ENCODE measurements at places on chromosomes 2 and 18.

GRCh38 chr2:9423922-9424272 is 443 bp downstream of the CPSF3 start:
- DNase-seq: no peak

DNA sequence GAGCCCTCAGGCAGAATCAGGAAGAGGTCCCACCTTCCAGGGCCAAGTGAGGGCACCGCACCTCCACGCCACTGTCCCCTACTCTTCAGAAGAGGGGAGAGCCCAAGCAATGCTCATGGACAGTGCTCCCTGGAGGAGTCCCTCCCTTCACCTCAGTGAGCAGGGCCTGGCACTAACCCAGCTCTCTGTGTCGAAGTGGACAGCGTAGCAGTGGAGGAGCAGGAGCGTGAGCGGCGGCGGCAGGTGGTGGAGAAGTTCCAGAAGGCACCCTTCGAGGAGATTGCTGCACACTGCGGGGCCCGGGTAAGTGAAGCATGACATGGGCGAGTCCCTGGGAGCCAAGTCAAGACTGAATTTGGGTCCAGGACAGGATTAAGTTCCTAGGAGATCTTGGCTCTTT is 16.7 kb downstream of the POMC start:
- DNase-seq: no peak

GRCh38 chr2:98538280-98539041 is 69.9 kb downstream of the COA5 start:
- DNase-seq: no peak

DNA sequence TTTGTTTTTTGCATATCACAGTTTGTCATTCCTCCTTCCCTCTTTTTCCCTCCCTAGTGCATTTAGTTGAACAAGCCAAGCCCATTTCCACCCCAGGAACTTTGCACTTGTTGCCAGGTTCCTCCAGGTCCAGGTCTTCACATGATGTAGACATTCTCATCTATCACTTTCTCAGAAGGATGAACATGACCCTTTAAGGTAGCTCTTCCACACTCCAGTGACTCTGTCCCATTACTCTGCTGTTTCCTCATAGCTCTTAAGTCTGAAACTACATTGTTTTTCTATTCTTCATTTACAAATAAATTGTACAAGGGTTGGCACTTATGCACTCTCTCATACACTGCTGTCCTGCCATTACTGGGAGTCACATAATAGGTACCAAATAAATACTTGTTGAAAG is 6.1 kb downstream of the KYNU start:
- DNase-seq: no peak

DNA sequence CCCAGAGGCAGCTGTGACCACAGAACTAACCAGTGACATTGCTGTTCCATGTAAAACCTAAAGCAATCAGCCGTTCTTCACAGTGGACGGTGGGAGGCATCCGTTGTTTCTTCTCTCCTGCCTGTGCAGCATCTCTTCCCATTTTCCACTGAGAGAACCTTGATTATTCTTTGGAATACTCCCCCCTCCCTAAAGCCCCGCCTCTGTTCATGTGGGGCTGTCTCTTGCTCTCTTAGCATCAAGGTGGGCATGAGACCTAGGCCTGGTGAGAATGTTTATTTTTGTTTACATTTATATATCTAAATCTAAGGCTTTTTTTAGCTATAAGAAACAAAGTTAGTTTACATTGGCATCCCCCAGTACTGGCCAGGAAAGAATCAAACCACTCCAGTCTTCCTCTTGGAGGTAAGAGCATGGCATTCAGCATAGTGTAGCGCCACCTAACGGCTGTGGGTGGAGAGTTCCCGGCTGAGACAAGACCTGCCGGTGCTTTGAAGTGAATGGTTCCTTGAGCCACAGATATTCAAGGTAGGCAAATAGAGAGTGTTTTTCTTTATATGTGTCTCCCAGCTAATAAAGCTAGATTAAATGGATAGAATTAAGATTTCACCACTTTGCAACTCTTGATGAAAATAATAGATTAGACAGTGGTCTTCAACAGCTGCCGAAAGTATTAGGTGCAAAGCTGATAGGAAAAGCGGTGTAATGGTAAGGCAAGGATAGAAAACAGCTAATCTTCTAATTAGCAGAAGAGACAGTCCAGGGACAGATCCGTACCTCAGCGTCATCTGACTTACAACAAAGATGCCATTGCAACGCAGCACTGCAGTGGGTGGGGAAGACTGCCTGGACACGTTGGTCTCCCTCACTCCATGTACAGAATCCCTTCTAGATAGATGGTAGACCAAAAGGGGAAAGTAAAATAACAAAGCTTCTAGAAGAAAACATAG is 219.6 kb upstream of the RAB12 start:
- DNase-seq: peak; percentile 25

GRCh38 chr2:1660656-1661640 is 83.4 kb downstream of the PXDN start:
- no peak for DNase-seq

- DNase-seq: no peak
Observed at GRCh38 chr2:178506101-178506500, 25.8 kb downstream of the PLEKHA3 start.

GRCh38 chr2:187654535-187654934 is 100.3 kb upstream of the TFPI start:
- no peak for DNase-seq

- DNase-seq: no peak
Observed at GRCh38 chr2:233349005-233349998, 5.0 kb upstream of the DGKD start.

GRCh38 chr18:61892683-61893308 is at the start of gene RNF152:
RNF152 (minus strand) TSS chr18:61893007; CDS start chr18:61816463, 76,544 bp downstream.
- peak; percentile 8 for DNase-seq

DNA sequence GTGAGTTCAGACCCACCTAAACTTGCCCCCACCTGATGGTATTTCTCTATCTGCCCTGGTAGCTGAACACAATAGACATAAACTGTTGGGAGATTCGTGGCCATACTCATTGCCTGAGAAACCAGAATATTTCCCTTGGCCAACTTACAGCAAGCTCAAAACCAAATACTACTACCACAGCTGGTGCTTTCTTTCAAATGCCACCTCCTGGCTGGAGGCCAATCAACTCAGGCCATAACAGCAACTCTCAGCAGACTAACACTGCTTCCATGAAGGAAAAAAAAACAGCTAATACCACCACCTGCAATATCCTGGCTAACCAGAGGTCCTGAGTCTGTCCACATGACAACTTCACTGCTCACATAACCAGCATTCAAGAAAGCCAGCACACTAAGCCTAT is 373.1 kb downstream of the CMPK2 start:
- DNase-seq: no peak

- no peak for DNase-seq
Observed at GRCh38 chr2:220057391-220057790, 430.0 kb downstream of the SLC4A3 start.

- DNase-seq: no peak
Observed at GRCh38 chr2:88638743-88639142, 11.5 kb upstream of the EIF2AK3 start.

- DNase-seq: no peak
Observed at GRCh38 chr2:165796819-165797530, 2.9 kb upstream of the GALNT3 start.

- DNase-seq: peak; percentile 33
Observed at GRCh38 chr2:96267159-96267971, 1.3 kb downstream of the CIAO1 start.

DNA sequence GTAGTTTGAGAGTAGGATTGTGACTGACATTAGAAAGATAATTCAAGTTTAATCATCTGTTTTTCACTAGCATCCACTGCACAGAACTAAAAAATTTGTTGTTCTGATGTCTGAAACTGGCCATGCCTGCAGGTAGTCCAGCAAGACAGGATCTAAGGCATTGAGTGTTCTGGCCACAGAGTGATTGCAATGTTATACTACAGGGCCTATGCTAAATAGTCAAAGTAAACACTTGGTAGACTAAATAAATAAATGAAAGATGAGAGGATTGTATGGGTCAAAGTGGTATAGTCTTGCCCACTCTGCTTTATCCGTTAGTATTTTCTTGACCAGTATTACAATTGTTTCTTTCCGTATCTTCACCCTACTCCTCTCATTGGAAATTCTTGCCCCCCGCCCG is 27.6 kb upstream of the FANCL start:
- no peak for DNase-seq

GRCh38 chr2:377414-377813 is 89.5 kb upstream of the ALKAL2 start:
- no peak for DNase-seq

DNA sequence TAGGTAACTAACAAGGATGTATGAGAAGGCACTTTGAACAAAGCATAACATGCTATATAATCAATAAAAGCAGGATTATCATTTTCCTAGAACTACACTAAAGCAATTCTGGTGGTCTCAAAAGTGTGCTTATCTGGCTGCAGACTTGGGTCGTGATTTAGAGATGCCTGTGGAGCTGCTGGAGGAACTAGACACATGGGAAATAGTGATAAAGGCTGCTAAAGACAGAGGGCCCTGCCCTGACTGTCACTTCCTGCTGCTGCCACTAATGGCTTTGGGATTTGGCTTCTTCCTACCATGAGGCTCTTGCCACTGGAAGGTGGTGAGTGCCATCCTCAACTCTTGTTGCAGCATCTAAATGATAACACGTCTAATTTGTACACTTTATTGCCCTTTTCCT is 22.5 kb downstream of the TMEM178A start:
- DNase-seq: no peak

GRCh38 chr18:76986406-76986805 is 146.2 kb downstream of the MBP start:
- DNase-seq: no peak

- DNase-seq: no peak
Observed at GRCh38 chr2:143732076-143732475, 602.9 kb downstream of the ARHGAP15 start.

DNA sequence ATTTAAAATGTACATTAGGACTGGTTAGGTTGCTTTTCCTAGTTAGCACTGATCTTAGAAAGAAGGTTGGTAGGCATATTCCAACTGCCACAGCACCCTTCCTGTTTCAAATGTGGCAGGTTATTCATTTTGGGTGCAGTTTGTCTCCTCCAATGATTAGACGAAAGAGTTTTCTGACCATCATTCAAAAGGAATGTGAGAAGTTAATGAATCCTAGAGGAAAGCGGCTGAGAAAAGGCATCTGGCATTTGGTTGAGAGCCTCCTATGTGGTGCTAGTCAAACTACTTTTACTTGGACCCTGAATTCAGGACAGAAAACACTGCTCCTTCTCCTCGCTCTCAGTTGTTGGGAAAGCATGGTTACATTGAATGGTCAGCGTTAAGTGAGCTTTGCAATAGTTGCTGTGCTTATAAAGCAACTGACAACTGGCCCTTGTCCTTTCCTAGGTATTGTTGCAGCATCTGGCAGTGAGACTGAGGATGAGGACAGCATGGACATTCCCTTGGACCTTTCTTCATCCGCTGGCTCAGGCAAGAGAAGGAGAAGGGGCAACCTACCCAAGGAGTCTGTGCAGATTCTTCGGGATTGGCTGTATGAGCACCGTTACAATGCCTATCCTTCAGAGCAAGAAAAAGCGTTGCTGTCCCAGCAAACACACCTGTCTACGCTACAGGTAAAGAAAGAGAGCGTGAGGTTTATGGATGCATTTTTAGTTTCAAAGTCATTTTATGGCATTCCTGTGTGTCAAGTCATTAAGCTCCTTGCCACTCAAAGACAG is 6.1 kb downstream of the TGIF1 start:
- DNase-seq: no peak

GRCh38 chr2:62344472-62344871 is 148.6 kb downstream of the B3GNT2 start:
- no peak for DNase-seq

DNA sequence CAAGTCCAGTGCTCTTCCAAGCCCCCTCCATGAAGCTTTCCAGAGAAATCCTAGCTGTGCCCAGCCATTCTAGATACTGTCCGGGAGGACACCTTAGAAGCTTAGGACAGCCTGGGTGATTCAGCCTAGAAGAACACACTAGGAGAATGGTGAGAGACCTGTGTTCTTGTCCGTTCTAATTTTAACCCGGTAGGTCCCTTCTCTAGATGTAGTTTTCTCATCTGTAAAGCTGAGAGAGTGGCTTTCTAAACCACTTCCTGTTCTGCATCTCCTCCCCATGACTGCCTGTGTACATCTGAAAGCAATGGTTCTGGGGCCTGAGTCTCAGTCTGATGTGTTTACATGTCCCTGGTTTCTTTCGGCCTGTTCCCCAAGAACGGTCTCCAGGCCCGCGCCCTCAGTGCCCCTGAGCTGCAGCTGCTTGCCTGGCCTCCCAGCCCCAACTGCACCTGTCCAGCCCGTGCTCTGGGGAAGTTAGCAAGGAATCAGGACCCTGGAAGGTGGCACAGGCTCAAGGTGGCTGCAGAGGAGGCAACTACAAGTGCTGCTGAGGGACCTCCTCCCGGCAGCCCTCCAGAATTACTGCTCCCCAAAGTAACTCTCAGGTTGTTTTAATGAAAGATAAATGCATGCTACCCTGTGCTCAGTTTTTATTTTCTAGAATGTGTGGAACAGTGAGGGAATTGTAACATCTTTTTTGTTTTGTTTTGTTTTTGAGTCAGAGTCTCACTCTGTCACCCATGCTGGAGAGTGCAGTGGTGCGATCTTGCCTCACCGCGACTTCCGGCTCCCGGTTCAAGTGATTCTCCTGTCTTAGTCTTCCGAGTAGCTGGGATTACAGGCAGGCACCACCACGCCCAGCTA is 105.9 kb downstream of the LBH start:
- DNase-seq: no peak

DNA sequence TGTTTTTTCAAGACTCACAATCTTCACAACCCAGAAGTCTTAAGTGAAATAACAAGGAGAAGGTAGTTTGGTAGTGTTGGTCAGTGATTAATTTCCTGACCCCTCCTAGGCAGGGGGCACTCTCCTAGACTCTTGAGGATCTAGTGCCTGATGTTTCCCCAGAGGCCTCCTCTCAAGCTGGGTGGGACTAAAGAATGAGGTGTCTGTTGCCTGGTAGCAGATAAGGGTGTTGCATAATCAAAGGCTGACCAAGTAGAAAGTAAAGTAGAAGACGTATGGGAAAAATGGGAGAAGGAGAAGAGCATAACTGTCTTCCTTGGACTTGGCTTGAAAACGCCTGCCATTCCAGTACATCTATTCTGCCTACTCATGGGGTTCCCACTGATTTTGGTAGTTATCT is 37.8 kb downstream of the VIT start:
- no peak for DNase-seq

Data from stimulated activated CD4-positive, alpha-beta T cell treated with anti-CD3 and anti-CD28 coated beads, Interleukin-2, amount 100 ng/mL, for 48 hours (primary cell).